ENCODE measurements at places on chromosomes 2 and 18.

- no peak for DNase-seq
Observed at GRCh38 chr2:120423167-120423943, 77.4 kb downstream of the INHBB start.

- DNase-seq = no peak
Observed at GRCh38 chr2:233165543-233165894, 86.0 kb upstream of the ATG16L1 start.

DNA sequence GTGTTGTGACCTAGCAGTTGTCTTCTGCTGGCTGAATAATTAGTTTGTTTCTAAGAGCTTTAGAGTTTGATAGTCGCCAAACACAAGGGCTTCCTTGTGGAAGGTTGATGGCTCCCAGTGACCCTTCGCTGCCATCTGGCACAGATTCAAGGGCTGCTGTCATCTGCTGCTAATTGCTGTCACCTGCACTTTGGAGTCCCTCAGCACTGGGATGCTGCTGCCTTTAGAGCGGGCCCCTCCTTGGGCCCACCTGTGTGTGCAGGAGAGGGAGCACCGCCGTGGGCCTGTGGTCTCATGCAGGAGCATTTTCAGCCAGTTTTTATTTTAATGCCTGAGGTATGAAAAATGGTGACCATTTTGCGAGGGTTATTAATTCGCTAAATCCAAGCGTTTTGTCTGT is 154.0 kb upstream of the NFATC1 start:
- DNase-seq = no peak

GRCh38 chr2:105445976-105446375 is 47.1 kb upstream of the FHL2 start:
- no peak for DNase-seq

- DNase-seq = peak; percentile 37
Observed at GRCh38 chr2:134718817-134719814, at the start of gene TMEM163. Gene TMEM163 (minus strand): TSS chr2:134719000.
